ENCODE measurements at places on chromosomes 4 and X. TPM values are rescaled to one million over a fixed set of nuclear protein-coding genes. Genes with fewer than 3 reads are reported as not detected.

- H3K4me3 ChIP-seq: no peak overlapping the region
- no peaks in the 10 kb centered on the region for H3K4me1 ChIP-seq
- H3K27me3 ChIP-seq: no peaks in the 10 kb centered on the region
- no peak overlapping the region for H3K27ac ChIP-seq
- DNase-seq: no peak
- H3K36me3 ChIP-seq: no peaks in the 10 kb centered on the region
Observed at GRCh38 chr4:162836773-162837172, 329.9 kb downstream of the NAF1 start.

DNA sequence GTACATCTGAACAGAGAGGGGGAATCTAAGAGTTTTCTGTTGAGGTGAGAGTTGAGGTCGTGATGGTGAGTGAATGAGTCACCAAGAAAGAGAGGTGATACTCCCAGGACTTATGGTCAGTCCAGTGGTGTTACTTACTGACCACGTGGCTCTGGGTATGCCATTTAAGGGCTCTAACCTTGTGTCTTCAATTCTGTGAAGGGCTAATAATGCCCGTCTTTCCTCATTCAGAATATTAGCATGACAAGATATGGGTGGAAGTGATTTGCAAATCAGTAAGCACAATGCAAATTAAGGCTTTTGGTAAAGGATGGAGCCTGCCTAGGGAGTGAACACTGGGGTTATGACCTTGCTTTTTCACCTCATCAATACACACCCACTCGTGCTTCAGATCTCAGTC, 75.2 kb downstream of the COQ2 start:
- H3K36me3 ChIP-seq: no peaks in the 10 kb centered on the region
- no peaks in the 10 kb centered on the region for H3K27me3 ChIP-seq
- H3K4me3 ChIP-seq: no peak overlapping the region

- H3K36me3 ChIP-seq: no peaks in the 10 kb centered on the region
- H3K4me3 ChIP-seq: no peak overlapping the region
- DNase-seq: no peak
- H3K27ac ChIP-seq: no peak overlapping the region
- H3K4me1 ChIP-seq: no peaks in the 10 kb centered on the region
Observed at GRCh38 chr4:61923179-61923578, 723.1 kb downstream of the ADGRL3 start.

GRCh38 chr4:54378461-54378860, 149.4 kb downstream of the PDGFRA start:
- DNase-seq: no peak
- no peaks in the 10 kb centered on the region for H3K36me3 ChIP-seq
- no peak overlapping the region for H3K27ac ChIP-seq
- H3K4me1 ChIP-seq: no peaks in the 10 kb centered on the region

- H3K4me3 ChIP-seq: no peak overlapping the region
- DNase-seq: no peak
- H3K27me3 ChIP-seq: no peaks in the 10 kb centered on the region
- no peak overlapping the region for H3K27ac ChIP-seq
- no peaks in the 10 kb centered on the region for H3K4me1 ChIP-seq
Observed at GRCh38 chrX:134480061-134480460, 20.1 kb downstream of the HPRT1 start.

GRCh38 chr4:83251447-83251830, 33.2 kb downstream of the COQ2 start:
- H3K4me1 ChIP-seq: no peaks in the 10 kb centered on the region
- H3K27ac ChIP-seq: no peak overlapping the region
- H3K4me3 ChIP-seq: no peak overlapping the region
- no peak for DNase-seq
- no peaks in the 10 kb centered on the region for H3K27me3 ChIP-seq
- H3K36me3 ChIP-seq: no peaks in the 10 kb centered on the region

GRCh38 chr4:70522626-70523025, 4.3 kb downstream of the AMTN start:
- no peaks in the 10 kb centered on the region for H3K27me3 ChIP-seq
- no peak for DNase-seq
- no peaks in the 10 kb centered on the region for H3K36me3 ChIP-seq
- H3K4me1 ChIP-seq: no peaks in the 10 kb centered on the region
- no peak overlapping the region for H3K27ac ChIP-seq

DNA sequence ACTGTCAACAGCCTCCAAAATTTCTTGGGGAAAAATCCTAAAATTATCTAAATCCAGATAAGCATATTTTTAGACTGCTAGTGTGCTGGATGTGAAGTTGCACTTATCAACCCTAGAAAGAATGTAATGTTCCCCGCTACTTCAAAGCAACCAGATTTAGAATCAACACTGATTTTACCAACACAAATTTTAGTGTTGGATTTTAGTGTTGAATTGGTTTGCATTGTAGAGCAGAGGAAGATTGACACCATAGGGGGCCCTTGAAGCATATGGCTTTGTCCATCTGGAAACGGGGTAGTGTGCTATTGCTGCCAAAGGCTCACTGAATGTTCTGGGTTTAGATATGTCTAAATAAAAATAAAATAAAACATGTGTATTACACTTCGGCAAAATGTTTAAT, 126.3 kb upstream of the EMCN start:
- H3K27me3 ChIP-seq: no peaks in the 10 kb centered on the region
- H3K27ac ChIP-seq: no peak overlapping the region
- H3K36me3 ChIP-seq: no peaks in the 10 kb centered on the region
- no peaks in the 10 kb centered on the region for H3K4me1 ChIP-seq
- DNase-seq: no peak

DNA sequence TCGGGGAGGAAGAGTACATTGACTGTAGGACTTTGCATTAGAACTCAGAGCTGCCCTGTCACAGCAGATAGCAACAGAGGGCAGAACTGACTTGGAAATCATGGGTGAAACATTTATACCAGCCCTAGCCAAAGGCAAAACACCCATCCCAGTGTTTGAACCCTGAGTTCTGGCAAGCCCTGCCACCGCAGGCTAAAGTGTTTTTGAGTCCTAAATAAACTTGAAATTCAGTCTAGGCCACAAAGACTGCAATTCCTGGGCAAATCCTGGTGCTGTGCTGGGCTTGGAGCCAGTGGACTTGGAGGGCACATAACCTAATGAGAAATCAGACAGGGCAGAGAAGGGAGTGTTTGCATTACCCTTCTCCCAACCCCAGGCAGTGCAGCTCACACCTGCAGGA, 1015.7 kb downstream of the FSTL5 start:
- H3K36me3 ChIP-seq: no peaks in the 10 kb centered on the region
- no peaks in the 10 kb centered on the region for H3K27me3 ChIP-seq
- no peak for DNase-seq
- no peak overlapping the region for H3K4me3 ChIP-seq
- H3K4me1 ChIP-seq: no peaks in the 10 kb centered on the region

DNA sequence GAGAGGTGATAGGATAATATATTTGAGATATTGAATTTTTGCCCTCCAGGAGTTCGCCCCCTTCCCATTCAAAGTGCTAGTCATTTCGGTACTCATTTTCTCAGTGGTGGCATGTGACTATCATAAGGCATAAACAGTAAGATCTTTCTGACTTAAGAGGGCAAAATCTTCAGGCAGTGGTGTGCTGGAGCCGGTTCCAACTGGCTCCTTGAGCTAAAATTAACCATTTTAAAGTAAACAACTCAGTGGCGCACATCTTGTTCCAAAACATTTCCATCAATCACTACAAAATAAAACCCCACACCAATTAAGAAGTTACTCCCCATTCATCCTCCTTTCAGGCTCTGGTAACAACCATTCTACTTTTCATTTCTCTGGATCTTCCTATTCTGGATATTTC, 43.3 kb downstream of the LUZP4 start:
- H3K4me1 ChIP-seq: no peaks in the 10 kb centered on the region
- H3K36me3 ChIP-seq: no peaks in the 10 kb centered on the region
- no peak overlapping the region for H3K4me3 ChIP-seq
- peak overlapping the region; percentile 88 for H3K27ac ChIP-seq

- no peak overlapping the region for H3K27ac ChIP-seq
- no peak overlapping the region for H3K4me3 ChIP-seq
- no peaks in the 10 kb centered on the region for H3K4me1 ChIP-seq
- H3K36me3 ChIP-seq: no peaks in the 10 kb centered on the region
- DNase-seq: no peak
- H3K27me3 ChIP-seq: no peaks in the 10 kb centered on the region
Observed at GRCh38 chr4:172725581-172725980, 443.0 kb upstream of the GALNT7 start.

DNA sequence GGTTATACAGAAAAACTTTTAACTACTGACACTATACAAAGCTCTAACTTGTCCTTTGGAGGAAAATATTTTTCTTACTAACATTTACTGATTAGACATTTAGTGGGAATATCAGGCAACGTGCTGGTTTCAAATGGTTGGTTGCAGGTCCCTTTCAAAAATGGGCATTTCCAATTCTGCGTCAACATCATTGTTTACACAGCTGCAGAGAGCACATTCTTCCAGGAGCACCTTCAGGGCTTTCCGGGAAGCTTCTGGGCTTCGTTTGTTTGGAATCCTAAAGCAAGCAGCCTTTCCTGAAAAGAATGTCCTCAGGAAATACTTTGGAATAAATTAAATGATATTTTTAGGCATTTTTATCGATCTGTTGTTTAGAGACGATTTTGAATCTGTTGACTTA, 289.7 kb downstream of the TRIML1 start:
- DNase-seq: no peak
- no peak overlapping the region for H3K27ac ChIP-seq
- no peaks in the 10 kb centered on the region for H3K27me3 ChIP-seq

DNA sequence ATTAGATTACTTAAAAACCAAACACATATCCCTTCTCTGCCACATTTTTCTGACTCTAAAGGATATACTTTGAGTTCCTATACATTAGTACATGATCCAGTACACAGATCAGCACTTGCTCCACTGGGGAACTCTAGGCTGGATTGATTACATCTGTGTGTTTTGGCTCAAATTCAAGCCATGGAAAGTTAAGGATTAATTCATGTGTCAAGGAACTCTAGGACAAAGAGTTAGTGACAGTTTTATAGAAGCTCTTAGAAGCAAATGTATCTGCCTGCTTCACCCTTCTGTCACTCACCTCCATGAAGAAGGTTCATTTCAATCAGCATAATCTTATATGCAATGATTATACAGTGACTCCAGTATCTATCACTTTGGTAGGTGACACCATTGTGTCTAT, 43.2 kb downstream of the SCFD2 start:
- no peak overlapping the region for H3K4me3 ChIP-seq
- H3K27ac ChIP-seq: no peak overlapping the region
- no peaks in the 10 kb centered on the region for H3K27me3 ChIP-seq
- DNase-seq: no peak

DNA sequence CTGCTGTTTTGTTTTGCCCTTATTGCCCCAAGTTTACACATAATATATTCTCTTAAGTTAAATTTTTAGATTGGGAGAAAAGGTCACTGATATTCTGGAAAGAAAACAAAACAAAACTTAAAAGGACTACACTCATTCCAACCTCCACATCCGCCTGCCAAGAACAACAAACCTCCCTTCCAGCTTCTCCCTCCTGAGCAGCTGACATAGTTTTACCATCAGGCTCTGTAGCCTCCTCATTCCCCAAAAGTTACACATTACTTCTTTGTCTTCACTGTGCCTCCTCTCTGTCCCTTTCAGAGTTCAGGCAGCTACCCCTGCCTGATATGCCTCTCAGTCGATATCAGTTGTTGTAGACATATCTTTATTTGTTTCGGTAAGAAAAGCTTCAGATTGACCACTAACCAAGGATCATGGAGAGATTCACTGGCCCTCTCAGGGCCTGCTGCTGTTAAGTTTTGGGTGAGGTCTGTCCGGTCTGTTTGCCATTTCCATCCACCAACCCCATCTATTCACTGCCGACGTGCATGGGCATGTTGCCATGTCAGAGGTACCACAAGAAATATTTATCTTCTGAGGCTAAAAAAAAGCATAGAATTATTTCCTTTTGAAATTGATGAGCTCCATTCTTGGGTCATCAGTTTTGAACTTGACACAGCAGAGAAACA, 164.1 kb downstream of the GASK1B start:
- H3K27ac ChIP-seq: peak overlapping the region; percentile 92
- H3K4me3 ChIP-seq: no peak overlapping the region
- H3K4me1 ChIP-seq: peaks cover 25% of the 10 kb centered on the region
- no peaks in the 10 kb centered on the region for H3K36me3 ChIP-seq

DNA sequence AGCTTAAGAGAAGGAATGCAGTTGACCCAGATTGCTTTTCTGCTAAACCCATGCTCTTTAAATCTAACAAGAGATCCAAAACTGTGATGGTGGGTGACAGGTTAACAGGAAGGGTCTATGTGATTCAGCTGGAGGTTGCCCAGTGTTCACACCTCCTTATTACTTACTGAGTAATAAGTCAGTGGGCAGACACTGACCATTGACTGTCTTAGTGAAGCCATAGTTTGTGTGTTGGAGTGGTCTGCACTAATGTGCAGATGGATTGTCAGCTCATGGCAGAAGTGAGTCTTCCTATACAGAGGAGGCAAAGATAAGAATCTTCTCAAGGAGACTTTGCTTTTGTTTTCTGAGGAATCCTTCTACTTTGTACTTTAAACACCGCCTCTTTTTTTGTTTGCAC, 15.2 kb upstream of the RUFY3 start:
- H3K27me3 ChIP-seq: no peaks in the 10 kb centered on the region
- peaks cover 5% of the 10 kb centered on the region for H3K4me1 ChIP-seq
- no peaks in the 10 kb centered on the region for H3K36me3 ChIP-seq
- DNase-seq: no peak
- H3K4me3 ChIP-seq: peak overlapping the region; percentile 65

DNA sequence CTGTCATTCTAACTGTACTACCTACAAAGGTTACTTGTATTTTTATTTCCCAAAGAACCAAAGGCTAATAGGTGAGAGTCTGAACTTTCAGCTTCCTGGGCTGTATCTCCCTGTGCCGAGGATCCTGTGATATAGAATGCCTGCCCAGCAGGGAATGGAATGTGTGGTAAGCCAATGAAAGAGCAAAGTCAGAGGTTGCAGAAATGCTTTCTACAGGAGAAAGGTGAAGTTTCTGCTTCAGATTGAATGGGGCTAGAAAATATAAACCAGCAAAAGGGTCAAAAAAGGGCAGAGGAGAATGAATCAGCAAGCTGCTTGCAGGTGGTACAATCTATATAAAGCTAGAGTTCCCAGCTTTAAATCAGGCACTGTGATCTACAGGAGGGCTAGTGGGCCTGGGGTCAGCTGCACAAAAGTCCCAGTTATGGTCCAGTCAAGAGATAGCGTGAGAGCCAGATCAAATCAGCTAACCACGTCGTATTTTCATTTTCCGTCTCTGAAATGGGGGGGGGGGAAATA, 146.1 kb downstream of the DCTD start:
- no peak overlapping the region for H3K27ac ChIP-seq
- no peaks in the 10 kb centered on the region for H3K4me1 ChIP-seq
- H3K36me3 ChIP-seq: no peaks in the 10 kb centered on the region
- no peak overlapping the region for H3K4me3 ChIP-seq
- DNase-seq: no peak
- no peaks in the 10 kb centered on the region for H3K27me3 ChIP-seq

- H3K4me3 ChIP-seq: no peak overlapping the region
- H3K4me1 ChIP-seq: no peaks in the 10 kb centered on the region
- DNase-seq: no peak
- H3K36me3 ChIP-seq: no peaks in the 10 kb centered on the region
- H3K27ac ChIP-seq: no peak overlapping the region
- no peaks in the 10 kb centered on the region for H3K27me3 ChIP-seq
Observed at GRCh38 chr4:57154926-57155325, 44.7 kb upstream of the IGFBP7 start.

SFRP2 gene
- total RNA-seq: 0.26 TPM

GAGE12E gene
- total RNA-seq: not detected

HEPH gene
- 131 TPM for total RNA-seq

NAT8L gene
- not detected for total RNA-seq
